ENCODE measurements at places on chromosomes 3 and 15. TPM values are rescaled to one million over a fixed set of nuclear protein-coding genes. Genes with fewer than 3 reads are reported as not detected.

GRCh38 chr3:163011596-163011995 lies 1515.0 kb downstream of the OTOL1 start:
- no peaks in the 10 kb centered on the region for H3K4me1 ChIP-seq
- no peak overlapping the region for H3K4me3 ChIP-seq
- no peaks in the 10 kb centered on the region for H3K27me3 ChIP-seq
- H3K36me3 ChIP-seq, result no peaks in the 10 kb centered on the region

MESP2 gene
- not detected for total RNA-seq

DNA sequence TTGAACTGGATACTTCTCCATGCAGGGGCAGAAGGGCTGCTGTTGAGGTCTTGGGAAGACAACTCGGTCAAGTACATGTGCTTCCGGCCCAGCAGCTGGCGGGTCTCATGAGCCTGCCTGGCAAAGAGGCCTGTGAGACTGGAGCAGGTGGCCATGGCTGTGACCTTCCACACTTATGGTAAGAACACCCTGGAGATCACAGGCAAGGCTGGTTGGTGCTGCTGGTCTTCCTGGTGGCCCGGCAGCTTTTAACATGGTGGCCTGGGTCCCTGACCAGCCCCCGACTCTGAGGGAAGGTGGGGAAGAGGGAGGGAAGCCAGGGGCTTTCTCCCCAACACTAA lies 15.4 kb downstream of the CHRD start:
- DNase-seq, result no peak
- H3K27me3 ChIP-seq, result peaks cover 15% of the 10 kb centered on the region
- no peaks in the 10 kb centered on the region for H3K36me3 ChIP-seq
- no peaks in the 10 kb centered on the region for H3K4me1 ChIP-seq
- no peak overlapping the region for H3K27ac ChIP-seq

GRCh38 chr3:185062191-185062590 lies 90.7 kb downstream of the C3orf70 start:
- no peaks in the 10 kb centered on the region for H3K4me1 ChIP-seq
- no peak overlapping the region for H3K4me3 ChIP-seq
- no peaks in the 10 kb centered on the region for H3K27me3 ChIP-seq
- DNase-seq, result no peak
- H3K36me3 ChIP-seq, result no peaks in the 10 kb centered on the region

DNA sequence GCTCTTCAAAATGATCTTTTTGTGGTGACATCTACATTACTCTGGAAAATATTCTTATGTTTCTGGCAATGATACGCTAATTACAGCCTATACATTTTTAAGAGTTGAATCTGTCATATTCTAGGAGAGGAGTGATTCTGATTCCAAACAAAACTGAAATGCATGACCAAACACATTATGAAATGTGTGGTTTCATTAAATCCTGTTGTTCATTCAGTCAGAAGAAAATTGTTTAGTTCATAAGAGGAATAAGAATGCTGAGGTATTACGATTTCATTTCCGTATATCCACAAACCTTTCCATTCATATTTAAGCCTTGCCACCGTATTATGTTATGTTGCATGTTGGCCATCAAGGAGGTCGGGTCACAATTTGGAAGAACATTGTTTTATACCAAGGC lies 345.1 kb downstream of the FEZF2 start:
- H3K27me3 ChIP-seq, result peaks cover 2% of the 10 kb centered on the region
- no peaks in the 10 kb centered on the region for H3K36me3 ChIP-seq
- H3K4me1 ChIP-seq, result no peaks in the 10 kb centered on the region

GRCh38 chr3:71984843-71985613 lies 200.1 kb upstream of the PROK2 start:
- H3K27ac ChIP-seq, result peak overlapping the region; percentile 87
- H3K36me3 ChIP-seq, result no peaks in the 10 kb centered on the region
- peak overlapping the region; percentile 74 for H3K4me3 ChIP-seq
- DNase-seq, result peak; percentile 75

DNA sequence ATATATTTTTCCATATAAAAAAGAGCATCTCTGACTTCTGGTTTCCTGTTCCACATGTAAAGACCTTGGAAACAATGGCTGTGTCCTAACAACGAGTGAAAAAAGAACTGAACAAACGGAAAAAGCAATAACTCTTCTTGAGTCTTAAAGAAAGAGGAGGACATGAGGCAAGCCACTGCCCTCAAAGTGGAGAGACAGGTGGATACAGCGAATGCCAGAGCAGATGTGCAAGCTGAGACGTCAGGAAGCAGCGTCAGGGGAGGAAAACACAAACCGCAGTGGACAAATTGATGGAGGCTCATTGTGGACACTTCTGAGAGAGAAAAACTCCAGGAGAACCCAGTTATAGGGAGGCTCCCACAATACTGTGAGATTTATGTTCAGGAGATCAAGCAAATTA lies 208.0 kb upstream of the MME start:
- no peaks in the 10 kb centered on the region for H3K4me1 ChIP-seq
- no peak overlapping the region for H3K4me3 ChIP-seq
- no peaks in the 10 kb centered on the region for H3K27me3 ChIP-seq

DNA sequence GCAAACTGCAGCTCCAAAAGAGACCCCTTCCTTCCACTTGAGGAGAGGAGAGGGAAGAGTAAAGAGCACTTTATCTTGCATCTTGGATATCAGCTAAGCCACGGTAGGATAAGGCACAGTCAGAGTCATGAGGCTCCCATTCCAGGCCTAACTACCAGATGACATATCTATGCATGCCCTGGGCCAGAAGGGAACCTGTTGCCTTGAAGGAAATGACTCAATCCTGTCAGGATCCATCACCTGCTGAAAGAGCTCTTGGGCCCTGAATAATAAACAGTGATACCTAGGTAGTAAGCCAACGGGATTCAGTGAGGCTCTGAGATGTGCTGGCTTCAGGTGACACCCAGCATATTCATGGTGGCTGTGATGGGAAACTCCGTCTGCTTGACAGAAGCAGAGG lies 118.5 kb upstream of the EPHA3 start:
- no peaks in the 10 kb centered on the region for H3K4me1 ChIP-seq
- H3K27ac ChIP-seq, result no peak overlapping the region
- H3K36me3 ChIP-seq, result no peaks in the 10 kb centered on the region
- H3K27me3 ChIP-seq, result no peaks in the 10 kb centered on the region
- no peak overlapping the region for H3K4me3 ChIP-seq
- DNase-seq, result no peak

RPP25 gene
- 13.9 TPM for total RNA-seq

- H3K4me3 ChIP-seq, result no peak overlapping the region
- no peaks in the 10 kb centered on the region for H3K4me1 ChIP-seq
- no peak overlapping the region for H3K27ac ChIP-seq
- H3K36me3 ChIP-seq, result no peaks in the 10 kb centered on the region
- no peak for DNase-seq
These were observed 134.5 kb upstream of the SGO1 start for GRCh38 chr3:20320489-20320888.

- peaks cover 9% of the 10 kb centered on the region for H3K27me3 ChIP-seq
- no peak for DNase-seq
- H3K27ac ChIP-seq, result no peak overlapping the region
- peaks cover 2% of the 10 kb centered on the region for H3K4me1 ChIP-seq
- no peaks in the 10 kb centered on the region for H3K36me3 ChIP-seq
These were observed 120.0 kb downstream of the SLCO3A1 start for GRCh38 chr15:91973481-91973880.

DNA sequence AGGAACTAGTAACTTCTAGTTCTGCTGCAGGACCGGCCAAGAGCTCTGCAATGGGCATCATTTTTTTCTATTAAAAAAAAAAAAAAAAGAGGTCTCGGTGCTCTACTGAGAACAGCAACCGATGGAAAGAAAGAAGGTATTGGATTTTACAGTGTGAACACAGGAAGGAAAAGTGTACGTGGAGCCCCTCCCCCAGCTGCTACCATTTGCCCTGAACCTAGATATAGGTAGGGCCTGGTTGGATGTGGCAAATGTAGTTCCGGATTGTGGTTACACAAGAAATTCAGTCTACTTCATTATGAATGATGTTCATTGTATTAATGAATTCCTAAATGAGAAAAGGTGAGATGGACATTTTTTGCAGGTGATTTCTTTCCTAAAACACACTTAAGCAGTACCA lies 17.9 kb upstream of the PPARG start:
- peaks cover 24% of the 10 kb centered on the region for H3K27me3 ChIP-seq
- H3K36me3 ChIP-seq, result no peaks in the 10 kb centered on the region
- no peak for DNase-seq

DNA sequence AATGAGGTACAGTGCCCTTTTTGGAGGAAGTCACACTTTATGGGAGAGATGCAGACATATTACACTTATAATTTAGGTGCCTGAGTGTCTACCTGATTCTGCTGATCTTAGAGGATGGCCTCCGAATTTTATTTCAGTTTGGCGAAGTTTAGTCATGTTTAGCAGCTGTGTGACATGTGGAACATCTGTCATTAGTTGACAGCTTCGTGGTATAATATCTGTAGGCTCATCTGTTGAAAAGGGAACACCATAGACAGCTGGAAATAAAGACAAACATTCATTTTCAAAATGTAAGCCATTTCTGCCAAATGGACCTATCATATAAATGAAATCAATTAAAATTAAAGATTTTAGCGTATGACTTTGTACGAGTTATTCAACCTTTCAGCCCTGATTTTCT lies 165.4 kb downstream of the CFAP20DC start:
- no peaks in the 10 kb centered on the region for H3K36me3 ChIP-seq
- no peak overlapping the region for H3K4me3 ChIP-seq
- peaks cover 17% of the 10 kb centered on the region for H3K27me3 ChIP-seq

DNA sequence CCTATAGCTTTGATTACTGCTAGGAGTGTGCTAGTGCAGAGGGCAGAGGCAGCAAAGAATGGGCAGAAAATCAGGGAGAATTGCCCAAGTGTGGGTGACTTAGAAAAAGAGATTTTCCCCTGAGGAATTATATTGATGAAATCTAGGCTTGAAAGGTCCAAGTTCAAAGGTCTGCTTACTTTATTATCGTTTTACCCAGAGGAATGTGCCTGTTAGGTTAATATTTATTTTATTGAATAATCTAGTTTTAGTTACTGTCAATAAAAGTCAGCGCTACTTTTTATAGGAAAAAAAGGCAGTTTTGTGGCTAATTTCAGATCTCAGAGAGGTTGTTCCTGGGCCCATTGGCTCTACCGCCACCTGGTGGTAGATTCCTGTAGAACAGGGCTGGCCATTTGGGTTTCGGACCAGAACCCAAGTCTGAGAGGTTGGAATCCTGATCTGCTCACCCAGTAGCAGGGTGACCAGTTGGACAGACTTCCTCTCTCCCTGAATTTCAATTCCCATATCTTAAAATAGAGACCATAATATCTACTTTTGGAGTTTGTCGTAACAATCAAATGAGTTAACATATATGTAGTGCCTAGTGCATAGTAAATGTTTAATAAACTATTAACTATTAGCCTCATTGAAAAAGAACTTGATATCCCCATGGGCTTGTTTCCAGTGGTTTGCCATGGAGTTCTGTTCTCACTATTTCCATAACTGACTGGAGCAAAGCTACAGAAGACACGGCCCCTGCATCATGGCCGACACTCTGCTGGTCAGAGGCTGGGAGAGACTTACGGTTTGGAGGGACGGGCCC lies 62.7 kb upstream of the ZNF148 start:
- no peak overlapping the region for H3K27ac ChIP-seq
- H3K4me3 ChIP-seq, result no peak overlapping the region
- H3K27me3 ChIP-seq, result peaks cover 5% of the 10 kb centered on the region
- no peaks in the 10 kb centered on the region for H3K4me1 ChIP-seq
- peaks cover under 1% of the 10 kb centered on the region for H3K36me3 ChIP-seq

DNA sequence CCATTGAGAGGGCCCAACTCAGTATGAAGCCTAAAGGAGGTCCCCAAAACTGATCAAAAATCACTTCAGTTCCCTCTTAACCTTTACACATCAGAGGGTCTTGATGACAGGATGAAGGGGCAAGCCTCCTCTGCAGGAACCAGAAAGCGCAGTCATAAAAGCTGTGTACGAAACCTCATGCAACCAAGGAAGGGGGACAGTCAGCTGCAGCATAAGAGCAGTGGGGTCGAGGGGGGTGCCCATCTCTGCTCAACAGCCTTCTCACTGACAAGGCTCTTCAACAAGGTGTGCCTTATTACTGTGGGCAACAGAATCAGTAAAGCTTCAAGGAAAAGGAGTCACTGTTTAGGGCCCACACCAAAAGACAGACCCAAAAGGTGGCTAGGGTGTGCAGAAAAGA lies 3.9 kb downstream of the POC1A start:
- H3K27ac ChIP-seq, result no peak overlapping the region
- H3K27me3 ChIP-seq, result no peaks in the 10 kb centered on the region
- H3K4me1 ChIP-seq, result peaks cover 20% of the 10 kb centered on the region
- H3K36me3 ChIP-seq, result peaks cover 14% of the 10 kb centered on the region

- H3K36me3 ChIP-seq, result no peaks in the 10 kb centered on the region
- no peak overlapping the region for H3K27ac ChIP-seq
- H3K27me3 ChIP-seq, result no peaks in the 10 kb centered on the region
- H3K4me3 ChIP-seq, result no peak overlapping the region
- no peak for DNase-seq
These were observed 160.8 kb downstream of the EPHB1 start for GRCh38 chr3:134955874-134956273.

DNA sequence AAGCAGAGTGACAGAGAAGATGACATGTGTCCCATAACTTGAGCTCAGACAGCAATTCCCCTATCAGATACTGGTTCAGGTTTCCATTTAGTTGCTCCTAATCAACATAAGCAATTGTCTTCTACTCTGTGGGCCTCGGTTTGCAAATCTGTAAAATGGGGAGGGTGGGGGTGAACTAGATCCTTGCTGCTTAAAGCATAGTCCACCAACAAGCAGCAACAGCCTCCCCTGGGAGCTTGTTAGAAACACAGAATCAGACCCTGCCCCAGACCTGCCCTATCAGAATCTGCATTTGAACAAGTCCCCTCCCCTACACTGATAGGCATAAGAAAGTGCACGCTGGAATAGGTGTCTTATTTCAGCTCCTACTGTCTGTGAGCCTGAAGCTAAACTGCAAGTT lies 87.8 kb downstream of the CEMIP start:
- H3K4me3 ChIP-seq, result no peak overlapping the region
- no peak overlapping the region for H3K27ac ChIP-seq
- peaks cover 4% of the 10 kb centered on the region for H3K27me3 ChIP-seq
- no peaks in the 10 kb centered on the region for H3K36me3 ChIP-seq
- H3K4me1 ChIP-seq, result no peaks in the 10 kb centered on the region

GRCh38 chr15:95684693-95685115 lies 645.8 kb upstream of the NR2F2 start:
- no peak overlapping the region for H3K27ac ChIP-seq
- no peaks in the 10 kb centered on the region for H3K4me1 ChIP-seq
- no peaks in the 10 kb centered on the region for H3K27me3 ChIP-seq
- no peak for DNase-seq

GOLGA6L7 gene
- not detected for total RNA-seq

SPTBN5 gene
- 0.65 TPM for total RNA-seq

Measured in activated CD4-positive, alpha-beta T cell treated with anti-CD3 and anti-CD28 coated beads, Interleukin-2, amount 10 ng/mL, durations not matched to agents 24 days and 14 days (primary cell).